Motor neuron (in vitro differentiated cells): ENCODE measurements at places on chromosomes 11 and 22. TPM values are rescaled to one million over a fixed set of nuclear protein-coding genes. Genes with fewer than 3 reads are reported as not detected.

DNA sequence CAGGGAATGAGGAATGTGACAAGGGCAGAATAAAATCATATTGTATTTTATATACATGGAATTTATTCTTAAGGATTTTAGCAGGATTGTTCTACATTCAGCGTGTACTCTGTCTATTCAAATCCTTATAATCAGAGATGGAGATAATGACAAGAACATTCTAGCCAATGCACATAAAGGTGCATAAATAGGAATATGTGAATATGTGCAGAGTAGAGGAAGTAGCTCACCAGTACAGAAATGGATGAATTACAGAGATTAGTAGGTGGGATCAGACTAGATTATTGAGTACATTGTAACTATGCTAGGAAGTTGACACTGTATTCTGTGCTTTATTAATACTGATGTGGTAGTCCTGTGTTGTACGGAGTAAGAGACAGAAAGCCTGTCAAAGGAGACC is 1308.8 kb downstream of the FAM181B start:
- no peak for ATAC-seq

Gene RASD2
- 0.58 and 1.00 TPM in 2 replicates for total RNA-seq

DNA sequence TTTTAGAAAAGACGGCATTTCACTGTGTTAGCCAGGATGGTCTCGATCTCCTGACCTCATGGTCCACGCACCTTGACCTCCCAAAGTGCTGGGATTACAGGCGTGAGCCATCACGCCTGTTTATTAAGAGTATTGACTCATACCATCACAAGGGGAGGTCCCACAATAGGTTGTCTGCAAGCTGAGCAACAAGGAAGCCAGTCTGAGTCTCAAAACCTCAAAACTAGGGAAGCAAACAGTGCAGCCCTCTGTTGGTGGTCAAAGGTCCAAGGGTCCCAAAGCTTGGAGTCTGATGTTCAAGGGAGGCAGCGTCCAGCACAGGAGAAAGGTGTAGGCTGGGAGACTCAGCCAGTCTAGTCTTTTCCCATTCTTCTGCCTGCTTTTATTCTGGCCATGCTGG is 32.8 kb upstream of the LDLRAD3 start:
- ATAC-seq, result no peak

DNA sequence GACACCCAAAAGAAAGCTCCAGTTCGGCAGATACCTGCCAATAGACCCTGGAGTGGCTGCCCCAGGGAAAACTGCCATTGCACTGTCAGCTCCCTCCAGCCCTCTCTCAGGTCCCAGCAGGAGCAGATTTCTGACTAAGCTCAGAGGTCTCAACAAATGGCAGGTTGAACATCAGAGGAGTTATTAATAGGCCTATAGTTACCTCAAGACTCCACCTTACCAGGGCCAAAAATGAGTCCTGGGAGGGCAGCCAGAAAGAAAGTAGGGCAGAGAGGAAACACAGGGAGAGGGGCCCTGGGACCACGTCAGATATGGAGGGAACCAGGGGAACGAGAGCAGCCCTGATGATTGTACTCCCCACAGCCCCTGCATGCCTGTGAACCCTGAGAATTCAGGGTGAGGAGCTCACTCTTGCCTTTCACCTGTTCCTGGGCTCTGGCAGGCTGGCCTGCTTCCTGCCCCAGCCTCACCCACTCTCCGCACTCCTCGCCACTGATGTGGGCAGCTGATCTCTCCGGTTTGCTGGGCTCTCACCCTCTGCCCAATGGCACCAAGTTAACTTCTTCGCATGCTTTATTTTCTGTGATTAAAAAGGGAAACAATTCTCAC is 4.3 kb upstream of the RGL4 start:
- no peak for ATAC-seq

DNA sequence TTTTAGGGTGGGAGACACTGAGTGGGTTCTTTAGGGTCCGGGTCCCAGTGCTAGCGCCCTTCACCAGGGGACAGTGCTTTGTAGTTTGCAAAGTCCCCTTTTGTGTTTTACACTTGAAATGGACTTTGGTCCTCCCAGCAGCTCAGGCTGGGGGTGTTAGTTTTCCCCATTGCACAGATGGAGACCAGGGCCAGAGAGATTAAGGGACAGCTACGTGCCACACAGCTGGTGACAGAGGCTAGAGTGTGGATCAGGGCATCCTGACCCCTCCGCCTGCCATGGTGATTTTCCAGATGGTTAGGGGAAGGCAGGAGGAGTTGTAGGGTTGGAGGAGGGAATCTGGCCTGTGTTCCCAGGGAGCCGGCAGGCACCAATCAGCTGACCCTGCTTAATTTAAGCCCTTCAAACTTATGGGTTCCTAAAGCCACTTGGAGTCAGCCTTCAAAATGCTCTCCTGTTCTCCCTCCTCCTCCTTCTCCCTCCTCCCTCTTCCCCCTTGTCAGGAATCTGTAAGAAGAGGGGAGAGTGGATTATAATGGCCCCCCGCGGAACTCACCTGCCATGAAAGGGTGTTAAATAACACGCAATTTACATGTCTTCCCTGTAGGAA is 22.5 kb upstream of the MPPED1 start:
- no peak for ATAC-seq

- ATAC-seq, result no peak
These were observed 37.4 kb downstream of the CSRP3 start for GRCh38 chr11:19164230-19164855.

Gene RAB38
- 0.81 and 2.8 TPM in 2 replicates for total RNA-seq

GRCh38 chr11:111585371-111585770 is 16.9 kb upstream of the SIK2 start:
- ATAC-seq, result no peak

DNA sequence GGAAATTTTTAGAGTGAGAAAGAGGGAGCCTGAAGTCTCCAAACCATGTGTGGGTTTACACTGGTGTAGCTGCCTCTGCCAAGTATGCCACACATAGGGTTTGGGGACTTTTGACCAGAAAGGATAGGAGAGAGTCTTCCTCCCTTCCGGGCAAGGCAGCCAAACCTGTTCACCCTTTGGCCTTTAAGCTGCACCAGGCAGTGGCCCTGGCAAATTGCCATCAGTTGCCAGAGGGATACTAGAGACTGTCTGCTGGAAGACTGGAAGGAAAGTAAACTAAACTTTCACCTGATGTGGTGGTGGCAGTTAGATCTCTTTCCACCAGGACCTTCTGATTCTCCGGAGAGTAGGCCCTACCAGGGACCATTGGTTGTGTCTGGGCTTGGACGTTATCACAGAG is 1263.2 kb downstream of the FAM181B start:
- ATAC-seq, result no peak

Gene SMC1B
- 0.05 TPM in 1 of 2 replicates, not detected in the other for total RNA-seq

Gene NAV2
- total RNA-seq, result 1.6 and 1.9 TPM in 2 replicates

DNA sequence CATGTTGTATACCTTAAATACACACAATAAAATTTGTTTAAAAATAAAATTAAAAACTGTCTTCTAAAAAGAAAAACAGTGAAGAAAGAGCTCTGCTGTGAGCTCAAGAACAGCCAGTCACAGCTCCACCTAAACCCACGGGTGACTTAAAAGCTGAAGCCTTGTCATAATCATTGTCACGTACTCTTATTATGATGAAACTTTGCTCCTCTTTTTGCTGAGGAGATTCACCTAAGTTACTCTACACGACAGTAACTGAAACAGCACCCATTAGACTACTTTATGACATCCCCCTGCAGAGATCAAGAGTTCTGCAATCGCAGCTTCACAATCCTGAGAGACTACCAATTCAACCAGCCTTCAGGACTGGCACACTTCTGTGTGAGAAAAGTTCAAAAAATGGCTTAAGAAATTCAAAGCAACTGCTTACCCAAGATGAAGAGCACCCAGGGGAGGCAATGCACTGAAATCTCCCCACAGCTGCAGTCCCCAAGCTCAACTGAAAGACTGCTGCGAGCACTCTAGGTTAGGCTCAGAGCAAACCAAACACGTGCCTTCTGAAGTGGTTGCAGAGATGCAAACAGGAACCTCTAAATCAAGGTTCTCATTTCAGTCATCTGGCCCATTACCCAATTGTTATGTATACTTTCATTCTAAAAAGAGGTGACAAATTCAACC is at the start of gene JAML:
Gene JAML (minus strand): TSS at position 501 of the 678 bp plus-strand sequence. CDS start 10,145 bp downstream, outside the sequence.
- no peak for ATAC-seq

DNA sequence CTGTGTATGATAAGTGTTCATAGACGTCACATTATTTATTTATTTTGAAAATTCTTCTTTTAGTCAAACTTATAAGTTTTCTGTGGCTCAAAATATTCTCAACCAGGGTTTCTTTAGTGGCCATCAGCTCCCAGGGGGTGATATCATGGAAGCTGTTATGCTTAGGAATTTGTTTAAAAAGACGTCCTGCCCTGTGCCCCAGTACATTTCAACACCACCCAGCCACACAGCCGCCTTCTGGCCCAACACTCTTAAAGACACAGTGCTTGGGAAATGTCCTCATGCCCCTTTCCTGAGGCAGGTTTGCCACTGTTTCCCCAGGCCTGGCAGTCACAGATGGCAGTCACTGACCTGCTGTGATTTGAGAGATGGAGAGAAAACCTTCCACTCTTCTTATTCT is 19.9 kb downstream of the TSKU start:
- no peak for ATAC-seq

DNA sequence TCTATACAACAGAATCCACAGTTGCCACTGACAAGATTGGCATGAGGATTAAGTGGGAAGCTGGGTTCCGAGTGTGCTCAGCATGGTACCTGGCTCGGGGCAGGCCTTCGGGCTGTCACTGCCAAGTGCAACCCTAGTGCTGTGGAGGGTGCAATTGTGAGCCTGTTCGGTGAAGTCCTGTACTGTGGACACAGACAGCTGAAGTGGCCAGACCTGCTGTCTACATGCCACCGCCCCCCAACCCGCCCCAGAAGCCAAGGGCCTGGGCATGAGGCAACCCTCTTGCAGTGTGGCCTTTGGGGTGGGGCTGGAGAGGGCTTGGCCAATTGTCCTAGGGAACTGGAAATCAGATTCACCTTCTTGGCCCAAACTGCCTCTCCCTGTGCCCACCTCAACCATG is 15.6 kb upstream of the SHISAL1 start:
- no peak for ATAC-seq

DNA sequence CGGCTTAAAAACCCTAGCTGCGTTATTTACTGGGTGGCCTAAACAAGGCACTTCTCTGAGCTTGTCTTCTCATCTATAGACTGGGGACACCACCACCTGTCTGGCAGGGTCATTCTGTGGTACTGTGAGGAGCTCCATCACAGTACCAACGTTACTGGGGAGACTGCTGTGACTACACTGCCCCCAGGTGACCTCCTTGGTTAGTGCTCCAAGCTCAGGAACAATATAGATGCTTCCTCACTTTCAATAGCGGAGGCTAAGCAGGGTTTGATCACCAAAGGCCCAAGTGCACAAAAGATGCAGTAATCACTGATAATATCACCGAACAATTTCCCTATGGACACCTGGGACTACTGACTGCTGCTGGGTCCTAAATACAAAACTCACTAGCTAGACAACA is 18.8 kb downstream of the PRPF19 start:
- peak; percentile 88 for ATAC-seq

GRCh38 chr11:131025421-131026125 is 109.3 kb upstream of the SNX19 start:
- ATAC-seq, result peak; percentile 29

- no peak for ATAC-seq
These were observed 78.6 kb downstream of the PARVA start for GRCh38 chr11:12455938-12456337.

DNA sequence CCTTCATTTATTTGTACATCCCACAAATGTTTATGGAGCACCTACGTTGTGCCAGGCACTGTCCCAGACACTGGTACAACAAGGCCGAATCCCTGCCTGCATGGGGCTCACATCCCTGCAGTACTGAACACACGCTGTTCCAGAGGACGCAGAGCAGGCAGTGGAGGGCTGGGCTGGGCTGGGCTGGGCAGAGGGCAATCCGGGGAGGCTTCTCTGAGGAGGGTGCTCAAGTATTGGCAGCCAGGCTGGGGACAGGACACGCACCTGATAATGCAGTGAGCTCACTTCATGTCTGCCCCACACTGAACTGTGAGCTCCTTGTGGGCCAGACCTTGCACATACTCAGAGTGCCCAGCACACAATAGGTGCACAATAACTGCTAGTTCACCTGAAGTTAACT is 34.1 kb downstream of the CYTH4 start:
- no peak for ATAC-seq

Gene MPEG1
- total RNA-seq, result 0.05 and 0.15 TPM in 2 replicates

- no peak for ATAC-seq
These were observed 2.8 kb downstream of the KRTAP5-6 start for GRCh38 chr11:1699771-1700170.

DNA sequence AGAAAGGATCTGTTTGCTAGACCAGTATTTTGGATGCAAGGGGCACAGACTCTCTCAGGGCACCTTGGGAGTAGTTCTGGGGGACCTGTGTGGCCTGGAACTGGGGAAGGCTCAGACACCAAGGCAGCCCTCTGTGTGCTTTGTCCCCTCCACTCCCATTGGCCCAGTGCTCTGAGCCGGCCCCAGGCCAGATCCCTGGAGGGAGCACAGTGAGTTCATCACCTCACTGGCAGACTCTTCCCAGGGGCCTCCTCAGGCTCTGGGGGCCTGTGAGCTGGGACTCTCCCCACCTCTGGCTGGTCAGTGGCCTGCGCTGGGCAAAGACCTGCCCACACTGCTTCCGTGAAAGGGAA is 51.7 kb downstream of the CHRDL2 start:
- no peak for ATAC-seq

Gene MS4A8
- total RNA-seq, result 1.9 and 5.1 TPM in 2 replicates

GRCh38 chr22:24247564-24248344 is 2.9 kb upstream of the GGT5 start:
- ATAC-seq, result peak; percentile 99

Gene KCNJ4
- total RNA-seq, result 3.2 and 4.6 TPM in 2 replicates

Gene OR8H2
- total RNA-seq, result 0.18 TPM in 1 of 2 replicates, not detected in the other

DNA sequence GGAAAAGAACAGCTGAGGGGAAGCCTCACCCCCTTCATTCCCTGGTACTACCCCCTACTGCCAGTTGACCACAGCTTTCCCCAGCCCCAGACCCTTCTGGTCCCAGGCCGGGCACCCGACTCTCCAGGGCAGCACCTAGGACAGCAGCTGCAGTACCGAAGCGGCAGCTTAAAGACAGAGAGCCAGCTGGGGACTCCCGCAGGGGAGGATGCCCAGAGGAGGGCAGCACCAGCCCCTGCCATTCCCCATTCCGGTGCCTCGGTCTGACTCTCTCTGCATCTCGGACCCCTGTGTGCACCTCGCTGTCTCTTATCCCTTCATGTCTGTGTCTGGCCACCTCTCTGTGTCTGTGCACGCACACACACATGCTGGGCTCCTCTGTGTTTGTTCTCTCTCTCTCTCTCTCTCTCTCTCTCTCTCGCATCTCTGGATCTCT is 9.4 kb downstream of the IGSF9B start:
- peak; percentile 94 for ATAC-seq

- ATAC-seq, result peak; percentile 81
These were observed 91.3 kb upstream of the SLC25A18 start for GRCh38 chr22:17471886-17472535.
